Kidney (tissue), 22 donors: ENCODE measurements at places on chromosomes 5 and 9.

GRCh38 chr5:14920121-14920520 lies 48.5 kb upstream of the ANKH start:
- no peak for DNase-seq

DNA sequence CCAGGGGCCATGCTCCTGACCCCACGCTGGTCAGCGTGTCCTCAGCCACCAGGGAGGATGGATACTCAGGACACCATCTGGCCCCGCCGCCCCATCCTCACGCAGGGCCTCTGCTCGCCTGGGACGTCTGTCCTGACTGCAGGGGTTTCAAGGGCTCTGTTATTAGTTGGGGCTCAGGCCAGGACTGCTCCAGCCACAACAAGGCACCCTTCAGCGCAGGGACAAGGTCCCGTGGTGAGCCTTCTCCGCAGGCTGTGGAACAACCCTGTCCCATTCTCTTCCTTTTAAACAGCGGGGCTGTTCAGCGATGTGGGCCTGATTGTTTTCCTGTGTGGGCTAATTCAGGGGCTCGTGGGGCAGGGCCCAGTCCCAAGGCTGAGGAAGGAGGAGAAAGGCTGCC lies 61.6 kb downstream of the SEMA4D start:
- DNase-seq: no peak

DNA sequence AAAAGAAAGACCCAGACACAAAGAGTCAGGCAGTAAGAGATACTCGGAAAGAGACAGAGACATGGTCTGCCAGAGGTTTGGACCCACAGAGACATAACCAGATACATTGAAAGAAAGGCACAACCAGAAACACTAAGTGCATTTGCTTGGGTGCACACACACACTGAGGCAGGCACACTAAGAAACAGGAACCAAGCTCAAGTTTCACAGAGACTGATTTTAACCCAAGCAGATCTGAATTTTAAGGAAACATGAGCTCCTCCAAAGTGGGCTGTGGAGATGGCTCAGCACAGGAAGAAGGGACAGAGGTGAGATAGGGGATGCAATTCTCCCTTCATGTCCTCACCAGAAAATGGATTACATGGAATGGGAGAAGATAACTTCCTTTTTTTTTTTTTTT lies 9.5 kb downstream of the AQP3 start:
- DNase-seq: no peak

- DNase-seq: no peak
Measured at GRCh38 chr5:143110591-143110990, 292.9 kb downstream of the NR3C1 start.

DNA sequence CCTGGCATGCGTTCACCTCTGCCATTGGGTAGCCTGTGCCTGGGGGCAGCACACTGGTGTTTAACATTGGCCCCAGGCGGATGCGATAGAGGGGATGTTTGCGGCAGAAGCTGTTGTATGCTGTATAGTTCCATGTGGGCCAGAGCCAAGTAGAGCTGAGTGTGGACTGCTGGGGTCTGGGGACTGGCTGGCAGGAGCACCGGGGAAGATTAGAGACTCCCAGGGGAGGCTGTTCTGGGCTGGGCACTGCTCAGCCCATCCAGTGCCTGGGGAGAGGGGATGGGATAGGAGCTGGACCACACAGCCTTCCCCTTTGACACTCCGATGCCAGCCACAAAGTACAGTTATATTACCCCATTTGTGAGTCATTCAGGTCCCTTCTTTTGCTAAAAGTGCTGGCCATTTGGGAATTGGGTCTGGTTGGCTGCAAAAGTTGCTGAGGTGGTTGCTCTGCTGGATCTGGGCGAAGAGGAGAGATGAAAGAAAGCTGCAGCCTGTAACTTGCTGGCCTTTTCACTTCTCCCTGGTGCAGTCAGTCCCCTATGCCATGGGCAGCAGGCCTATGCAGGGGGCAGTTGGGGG lies 73.8 kb downstream of the RGS3 start:
- DNase-seq: no peak

GRCh38 chr5:36886791-36887190 lies 10.2 kb downstream of the NIPBL start:
- DNase-seq: no peak

GRCh38 chr5:13917061-13917460 lies 27.4 kb downstream of the DNAH5 start:
- no peak for DNase-seq

GRCh38 chr5:159525117-159525516 lies 194.8 kb upstream of the IL12B start:
- DNase-seq: no peak

- no peak for DNase-seq
Measured at GRCh38 chr9:133958756-133959155, 33.4 kb downstream of the VAV2 start.

DNA sequence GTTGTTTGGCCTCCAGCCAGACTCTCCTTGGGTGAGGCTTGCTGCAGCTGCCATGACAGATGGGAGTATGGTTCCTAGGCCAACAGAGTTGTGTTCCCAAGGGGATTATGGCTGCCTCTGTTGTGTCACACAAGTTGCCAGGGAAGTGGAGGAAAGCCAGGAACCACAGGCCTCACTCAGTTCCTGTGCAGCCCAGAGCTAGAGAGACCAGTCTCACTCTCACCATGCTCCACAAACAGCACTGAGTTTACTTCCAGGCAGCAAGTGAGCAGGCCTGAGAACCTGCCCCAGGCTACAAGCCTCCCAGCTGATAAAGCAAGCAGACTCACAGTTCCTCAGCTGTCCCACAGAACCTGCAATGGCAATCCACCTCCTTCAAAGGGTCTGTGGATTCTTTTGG lies 273.6 kb upstream of the TAS2R1 start:
- no peak for DNase-seq

- no peak for DNase-seq
Measured at GRCh38 chr9:105053209-105053652, 125.3 kb upstream of the ABCA1 start.

DNA sequence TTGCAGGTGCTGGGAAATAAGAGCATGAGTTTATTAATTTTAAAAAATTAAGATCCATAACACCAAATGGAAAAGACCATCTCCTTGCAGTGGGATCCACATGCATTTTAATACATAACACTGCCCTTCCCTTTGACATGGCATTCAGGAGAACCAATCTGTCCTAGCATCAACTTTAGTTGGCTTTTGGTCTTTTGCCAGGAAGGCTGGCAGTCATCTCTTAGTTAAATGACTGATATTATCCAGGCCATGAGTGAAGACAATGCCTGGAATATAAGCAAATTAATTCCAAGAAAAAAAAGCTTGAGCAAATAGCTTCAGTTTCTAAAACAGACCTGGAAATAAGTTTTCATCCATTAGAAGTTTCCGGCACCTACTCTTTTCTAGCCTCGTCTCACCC lies 55.1 kb upstream of the OTULINL start:
- no peak for DNase-seq

DNA sequence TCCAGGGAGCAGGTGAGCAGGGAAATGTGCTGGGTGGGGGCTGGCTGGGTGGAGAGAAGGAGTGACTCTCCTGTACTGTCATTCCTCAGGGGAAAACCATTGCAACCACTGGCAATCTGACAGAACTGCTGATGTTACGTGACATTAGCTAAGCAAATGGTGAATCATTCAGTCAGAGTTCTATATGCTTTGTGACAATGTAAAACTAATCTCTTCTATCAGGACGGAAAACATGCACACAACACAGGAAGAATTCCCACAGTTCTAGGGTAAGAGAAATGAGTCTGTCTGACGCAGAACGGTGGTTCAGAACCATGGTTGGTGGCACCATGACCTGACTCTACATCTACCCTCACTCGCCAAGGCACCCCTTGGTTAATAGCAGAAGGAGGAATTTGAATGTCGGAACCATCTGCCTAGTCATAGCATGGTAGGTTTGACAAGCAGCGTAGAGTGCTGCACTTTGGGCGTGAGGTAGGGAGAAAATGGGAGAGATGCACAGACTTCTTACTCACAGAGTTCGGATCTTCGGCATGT lies 243.6 kb upstream of the PANK3 start:
- DNase-seq: no peak
